ENCODE measurements at places on chromosomes 2 and 18.

- DNase-seq = no peak
Observed at GRCh38 chr2:17545680-17546613, 5.5 kb downstream of the VSNL1 start.

DNA sequence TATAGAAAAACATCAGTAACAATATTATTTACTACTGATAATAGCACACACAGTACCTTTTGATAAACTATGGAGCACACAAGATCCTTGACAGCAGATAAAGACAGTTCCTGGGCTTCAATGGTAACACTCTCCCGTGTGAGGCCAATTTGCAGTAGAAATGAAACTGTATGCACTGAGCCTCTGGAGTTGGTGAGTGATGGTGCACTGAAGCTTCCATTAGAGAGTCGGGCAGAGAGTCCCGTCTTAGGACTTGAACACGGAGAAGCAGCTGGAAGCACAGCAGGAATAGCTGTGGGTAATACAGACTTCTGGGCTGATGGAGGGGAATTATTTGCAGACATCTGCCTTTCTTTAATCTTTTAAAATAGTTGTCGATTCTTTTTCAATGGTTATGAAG lies 8.5 kb downstream of the PRKD3 start:
- no peak for DNase-seq

GRCh38 chr2:26185954-26186770 lies 13.3 kb downstream of the GAREM2 start:
- no peak for DNase-seq

DNA sequence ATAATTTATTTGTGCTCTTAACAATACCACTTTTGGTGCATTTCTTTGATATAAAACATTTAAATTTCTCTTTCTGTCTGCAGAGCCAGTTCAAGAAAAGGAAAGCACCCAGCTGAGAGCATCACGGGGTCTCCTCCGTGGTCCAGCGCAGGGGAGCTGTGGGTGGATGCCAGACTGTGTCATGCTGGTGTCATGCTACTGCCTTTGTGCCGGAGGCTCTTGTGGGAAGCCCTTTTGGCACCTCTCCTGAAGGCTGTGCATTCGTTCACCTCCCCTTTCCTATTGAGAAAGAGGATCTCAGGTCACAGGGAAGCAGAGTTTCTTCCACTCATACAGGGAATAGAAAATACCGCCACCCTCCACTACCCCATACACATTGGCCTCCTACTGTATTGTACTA lies 450.4 kb downstream of the GALR1 start:
- no peak for DNase-seq

GRCh38 chr2:169107645-169108044 lies 38.3 kb downstream of the DHRS9 start:
- no peak for DNase-seq

- no peak for DNase-seq
Observed at GRCh38 chr18:3603421-3604234, 153.7 kb downstream of the TGIF1 start.

DNA sequence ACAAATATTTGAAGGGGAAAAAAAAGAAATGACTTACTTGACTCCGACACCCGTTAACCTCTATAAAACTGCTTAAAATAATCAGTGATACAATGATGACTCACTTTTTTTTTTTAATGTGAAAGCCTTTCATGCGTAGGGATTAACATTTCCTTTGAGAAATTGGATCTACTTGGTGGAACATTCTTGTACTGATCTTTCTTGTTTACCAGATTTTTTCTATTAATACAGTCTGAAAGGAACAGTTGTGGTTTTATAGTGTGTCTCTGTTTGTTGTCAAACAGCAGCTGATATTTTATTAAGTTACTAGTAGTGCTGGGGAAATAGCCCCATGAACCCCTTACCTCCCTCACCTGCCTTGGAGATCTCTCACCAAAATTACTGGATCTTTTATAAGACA lies 40.2 kb upstream of the NEB start:
- no peak for DNase-seq

GRCh38 chr2:128537646-128538045 lies 219.0 kb upstream of the HS6ST1 start:
- DNase-seq = no peak

GRCh38 chr18:63970809-63971205 lies 926 bp downstream of the SERPINB8 start:
- DNase-seq = no peak

DNA sequence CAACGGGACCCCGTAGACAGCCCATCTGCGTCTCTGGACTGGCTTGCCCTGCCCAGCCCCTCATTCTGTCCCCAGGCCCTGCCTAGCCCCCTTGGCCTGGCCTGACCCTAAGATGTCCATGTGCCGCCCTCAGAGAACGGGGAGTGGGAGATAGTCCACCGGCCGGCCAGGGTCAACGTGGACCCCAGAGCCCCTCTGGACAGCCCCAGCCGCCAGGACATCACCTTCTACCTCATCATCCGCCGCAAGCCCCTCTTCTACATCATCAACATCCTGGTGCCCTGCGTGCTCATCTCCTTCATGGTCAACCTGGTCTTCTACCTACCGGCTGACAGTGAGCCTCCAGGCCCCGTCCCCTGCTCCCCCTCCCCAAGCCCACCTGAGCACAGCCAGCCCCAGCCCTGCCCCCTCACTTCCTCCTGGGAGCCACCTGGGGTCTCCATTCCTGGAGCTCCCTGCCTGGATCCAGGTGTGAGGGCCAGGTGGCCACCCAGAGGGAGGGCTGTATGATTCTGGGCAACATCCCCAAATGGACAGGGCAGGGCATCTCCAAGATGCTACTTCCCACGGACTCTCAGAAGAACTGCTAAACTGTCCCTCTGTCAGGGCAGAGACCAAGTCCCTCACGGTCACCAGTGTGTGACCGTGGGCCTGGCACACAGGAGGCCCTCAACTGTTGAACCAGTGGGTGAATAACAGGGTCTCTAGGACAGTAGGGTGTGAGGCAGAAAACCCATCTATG lies 4.0 kb downstream of the CHRND start:
- no peak for DNase-seq

DNA sequence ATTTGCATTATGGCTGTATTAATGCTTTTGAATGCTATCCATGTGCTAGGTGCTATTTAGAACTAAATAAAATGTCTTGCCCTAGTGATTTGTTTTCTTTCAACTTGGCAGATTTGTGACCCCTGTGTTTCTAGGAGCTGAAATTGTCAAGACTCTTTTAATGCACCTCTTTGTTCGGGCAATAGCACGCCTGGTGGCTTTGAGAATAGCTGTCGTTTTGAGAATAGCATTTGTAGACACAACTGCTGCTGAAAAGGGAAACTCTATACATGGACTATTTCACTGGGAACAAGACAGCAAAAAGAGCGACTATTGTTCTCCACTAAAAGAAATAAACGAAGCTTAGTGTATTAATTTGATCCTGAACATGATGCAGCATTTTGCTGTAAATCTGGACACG lies 352.1 kb upstream of the ZNF521 start:
- DNase-seq = no peak

GRCh38 chr2:109277406-109277805 lies 148.4 kb downstream of the SH3RF3 start:
- DNase-seq = no peak

- no peak for DNase-seq
Observed at GRCh38 chr18:6712401-6712800, 17.1 kb upstream of the ARHGAP28 start.

- DNase-seq = no peak
Observed at GRCh38 chr2:36476411-36476810, 120.8 kb downstream of the CRIM1 start.

DNA sequence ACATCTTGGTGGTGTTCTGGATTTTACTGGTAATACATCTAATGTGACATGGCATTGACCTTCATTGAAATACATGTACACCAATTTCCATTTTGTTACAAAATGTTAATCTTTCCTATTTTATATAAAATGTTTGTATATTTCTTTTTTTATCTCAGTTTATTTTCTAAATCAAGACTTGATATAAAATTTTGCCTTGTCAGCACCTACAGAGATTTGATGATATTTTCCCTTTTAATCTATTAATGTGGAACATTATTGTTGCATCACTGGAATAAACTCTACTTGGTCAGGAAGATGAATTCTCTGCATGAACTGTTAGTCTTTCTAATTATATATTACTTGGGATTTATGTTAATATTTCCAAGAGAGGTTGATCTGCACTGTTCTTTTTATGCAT lies 294.0 kb upstream of the ETAA1 start:
- no peak for DNase-seq

DNA sequence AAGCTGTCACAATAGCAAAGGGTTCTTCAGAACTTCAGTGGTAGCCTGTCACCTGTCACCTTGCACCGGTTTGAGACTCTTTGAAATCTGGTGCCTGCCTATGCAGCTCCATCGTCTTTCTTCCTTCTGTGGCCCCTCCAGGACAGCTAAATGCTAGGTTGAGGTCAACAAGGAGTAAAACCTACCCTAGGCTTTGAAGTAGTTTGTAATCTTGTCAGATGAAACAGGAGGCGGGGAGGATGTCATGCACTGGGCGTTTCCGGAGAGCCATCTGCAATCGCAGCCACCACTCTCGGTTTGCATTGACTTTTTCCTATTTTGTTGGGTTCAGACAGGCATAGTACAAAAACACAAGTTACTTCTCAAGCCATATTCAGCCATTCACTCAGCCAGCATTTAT lies 116.7 kb downstream of the LPIN1 start:
- DNase-seq = peak; percentile 19

GRCh38 chr2:180539541-180539940 lies 440.9 kb upstream of the UBE2E3 start:
- no peak for DNase-seq

GRCh38 chr2:183901931-183902330 lies 696.4 kb upstream of the ZNF804A start:
- no peak for DNase-seq

DNA sequence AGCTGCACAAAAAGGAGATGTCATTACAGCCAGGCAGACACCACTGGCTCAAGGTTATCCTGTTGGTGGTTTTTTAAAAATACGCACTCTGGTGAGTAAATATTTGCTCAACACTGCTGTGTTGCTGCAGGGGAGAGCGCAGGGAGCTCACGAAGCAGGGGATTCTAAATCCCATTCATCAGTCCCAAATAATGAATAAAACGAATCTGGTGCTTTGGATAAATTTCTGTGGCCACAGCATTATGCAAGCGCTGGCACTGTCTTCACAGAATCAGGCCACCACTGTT lies 256.2 kb downstream of the HDAC4 start:
- no peak for DNase-seq

DNA sequence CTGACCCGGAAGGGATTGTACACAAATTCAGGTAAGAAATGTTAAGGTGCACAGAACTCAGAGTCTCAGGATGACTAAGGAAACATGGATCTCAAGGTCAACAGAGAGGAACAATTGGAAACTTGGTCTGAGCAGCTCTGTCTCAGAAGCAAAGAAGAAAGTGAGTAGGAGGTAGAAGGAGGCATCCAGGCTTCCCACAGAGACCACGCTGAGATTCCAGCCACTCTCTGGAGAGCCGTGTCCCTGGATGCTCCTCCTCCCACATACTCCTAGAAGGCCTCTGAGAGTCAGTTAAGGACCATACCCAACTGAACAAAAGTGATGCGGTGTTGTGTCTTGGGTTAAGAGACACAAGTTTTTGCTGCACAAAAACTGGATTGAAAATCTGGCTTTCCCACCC lies 8.6 kb upstream of the PLB1 start:
- DNase-seq = no peak

GRCh38 chr2:41600460-41600859 lies 447.4 kb upstream of the PKDCC start:
- no peak for DNase-seq

GRCh38 chr2:172928756-172929155 lies 146.9 kb upstream of the MAP3K20 start:
- no peak for DNase-seq

DNA sequence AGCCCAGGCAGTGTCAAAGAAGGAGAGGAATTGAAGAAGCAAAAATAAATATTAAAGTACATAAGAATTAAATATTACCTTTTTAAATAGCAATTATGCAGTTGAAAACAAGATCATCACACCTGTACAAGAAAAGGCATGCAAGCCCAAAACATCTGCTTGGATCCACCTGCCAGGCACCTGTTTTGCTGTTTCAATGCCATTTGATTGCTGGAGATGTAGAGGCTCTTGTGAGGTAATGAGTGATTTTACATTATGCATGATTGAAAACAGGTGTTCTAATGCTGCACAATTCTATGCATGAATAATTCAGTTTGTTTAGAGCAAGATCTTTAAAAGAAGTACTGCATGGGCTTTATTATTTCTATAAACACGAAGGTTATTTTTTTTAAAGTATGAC lies 700.6 kb upstream of the ZEB2 start:
- no peak for DNase-seq

DNA sequence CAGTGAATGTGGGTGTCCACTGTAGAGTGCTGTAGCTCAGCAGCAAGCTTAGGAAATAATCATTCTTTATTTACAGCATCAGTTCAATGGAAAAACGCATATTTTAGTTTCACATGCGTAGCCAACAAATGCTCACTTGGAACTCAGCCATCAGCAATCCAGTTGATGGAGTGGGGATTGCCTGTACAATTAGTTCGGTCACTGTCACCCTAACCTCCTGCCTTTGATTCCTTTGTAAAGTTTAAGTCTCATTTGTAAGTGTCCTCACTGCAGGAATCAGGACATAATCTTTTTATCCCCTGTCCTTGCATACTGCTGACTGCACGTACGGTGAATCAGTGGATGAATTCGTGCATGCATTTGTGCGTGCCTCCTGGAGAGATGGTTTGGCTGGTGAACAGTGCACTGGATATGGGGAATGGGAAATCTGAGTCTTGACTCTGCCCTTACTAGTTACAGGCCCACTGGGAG lies 55.9 kb downstream of the RAB31 start:
- DNase-seq = no peak

GRCh38 chr18:11882636-11883035 lies 25.5 kb downstream of the MPPE1 start:
- no peak for DNase-seq

DNA sequence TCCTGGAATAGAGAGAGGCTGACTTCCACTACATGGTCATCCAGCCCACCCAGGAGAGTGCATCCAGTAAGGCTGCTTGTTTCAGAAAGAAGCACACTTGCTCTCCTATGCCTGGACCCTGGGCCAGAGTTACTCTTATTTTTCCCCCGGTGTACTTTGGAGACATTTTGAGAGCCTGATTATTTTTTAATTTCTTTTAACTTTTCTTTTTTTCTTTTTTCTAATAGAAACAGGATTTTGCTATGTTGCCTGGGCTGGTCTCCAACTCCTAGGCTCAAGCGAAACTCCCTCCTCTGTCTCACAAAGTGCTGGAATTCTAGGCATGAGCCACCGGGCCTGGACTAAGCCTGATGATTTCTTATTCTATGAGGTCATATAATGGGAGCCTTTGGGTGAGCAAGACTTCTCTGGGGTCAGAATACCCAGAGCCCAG lies 62.2 kb downstream of the RPL37A start:
- DNase-seq = no peak

GRCh38 chr2:18855027-18855426 lies 265.7 kb upstream of the NT5C1B start:
- no peak for DNase-seq

DNA sequence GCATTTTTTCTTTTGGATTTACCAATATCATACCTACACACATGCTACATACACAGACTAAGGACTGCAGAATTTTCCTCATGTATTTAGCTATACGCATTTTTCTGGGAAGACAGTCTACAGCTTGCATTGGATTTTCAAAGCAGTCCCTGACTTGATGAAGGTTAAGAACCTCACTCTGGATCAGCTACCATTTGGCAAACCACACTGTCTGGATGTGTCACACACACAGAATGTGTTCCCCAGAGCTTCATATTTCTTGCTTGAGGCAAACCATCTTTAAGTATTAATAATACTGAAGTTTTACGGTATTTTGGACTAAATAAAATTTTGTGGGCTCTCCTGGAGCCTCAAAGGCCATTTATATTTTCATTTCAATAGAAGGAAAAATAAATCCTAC lies 102.3 kb downstream of the TCF4 start:
- no peak for DNase-seq

GRCh38 chr2:239257511-239257937 lies 143.3 kb downstream of the HDAC4 start:
- no peak for DNase-seq
